D721Med (cell line): ENCODE measurements at places on chromosomes 2 and 18.

GRCh38 chr2:47223980-47224379 is 68.9 kb upstream of the STPG4 start:
- DNase-seq, result no peak

- no peak for DNase-seq
Measured at GRCh38 chr2:26355038-26355995, 8.7 kb upstream of the ADGRF3 start.

- DNase-seq, result no peak
Measured at GRCh38 chr2:190812506-190813294, 67.9 kb upstream of the GLS start.

DNA sequence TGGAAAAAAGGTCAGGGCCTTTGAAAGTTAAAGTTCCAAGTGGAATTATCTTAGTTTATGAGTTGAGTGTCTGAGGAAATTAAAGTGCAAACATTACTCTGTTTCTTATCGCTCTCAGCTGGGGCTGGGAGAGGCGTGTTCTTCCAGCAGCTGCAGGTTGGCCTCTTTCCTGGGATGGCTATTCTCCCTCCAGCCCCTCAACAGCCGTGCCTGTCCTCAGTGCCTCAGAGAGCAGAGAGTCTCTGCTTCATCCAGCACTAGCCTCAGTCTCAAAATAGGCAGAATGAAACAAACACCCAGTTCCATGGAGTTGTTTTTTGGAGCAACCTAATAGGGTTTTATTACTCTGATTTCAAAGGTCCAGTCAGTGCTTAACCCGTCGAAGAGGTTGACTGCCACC is 298.1 kb downstream of the GALR1 start:
- DNase-seq, result no peak

- no peak for DNase-seq
Measured at GRCh38 chr2:235170536-235171521, 219.0 kb downstream of the SH3BP4 start.

DNA sequence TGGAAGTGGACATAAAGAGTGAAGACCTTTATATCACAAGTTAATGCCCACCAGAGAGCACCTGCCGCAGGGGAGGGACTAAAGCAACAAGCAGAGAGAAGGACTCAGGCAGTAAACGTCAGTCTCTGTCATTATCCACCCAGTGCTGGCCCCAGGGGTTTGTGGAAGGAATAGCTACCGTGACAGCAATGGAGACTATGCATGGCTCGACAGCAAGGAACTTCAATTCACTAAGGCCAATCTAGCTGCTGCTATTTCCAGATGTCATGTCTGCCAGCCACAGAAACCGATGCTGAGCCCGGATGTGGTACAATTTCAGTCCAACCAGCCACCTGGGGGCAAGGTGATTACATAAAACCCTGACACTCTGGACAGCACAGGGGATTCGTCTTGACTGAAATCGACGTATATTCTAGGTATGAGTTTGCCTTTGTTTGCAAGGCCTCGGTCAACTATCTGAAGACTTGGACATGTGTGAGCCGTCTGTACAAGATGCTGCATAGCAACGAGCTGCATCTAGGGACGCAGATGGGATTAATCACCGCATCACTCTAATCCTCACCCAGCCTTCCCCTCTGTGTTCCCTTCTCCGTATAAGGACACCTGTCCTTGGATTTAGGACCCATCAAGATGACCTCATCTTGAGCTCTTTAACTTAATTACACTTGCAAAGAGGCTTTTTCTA is 154.1 kb upstream of the SH3BP4 start:
- DNase-seq, result peak; percentile 45

DNA sequence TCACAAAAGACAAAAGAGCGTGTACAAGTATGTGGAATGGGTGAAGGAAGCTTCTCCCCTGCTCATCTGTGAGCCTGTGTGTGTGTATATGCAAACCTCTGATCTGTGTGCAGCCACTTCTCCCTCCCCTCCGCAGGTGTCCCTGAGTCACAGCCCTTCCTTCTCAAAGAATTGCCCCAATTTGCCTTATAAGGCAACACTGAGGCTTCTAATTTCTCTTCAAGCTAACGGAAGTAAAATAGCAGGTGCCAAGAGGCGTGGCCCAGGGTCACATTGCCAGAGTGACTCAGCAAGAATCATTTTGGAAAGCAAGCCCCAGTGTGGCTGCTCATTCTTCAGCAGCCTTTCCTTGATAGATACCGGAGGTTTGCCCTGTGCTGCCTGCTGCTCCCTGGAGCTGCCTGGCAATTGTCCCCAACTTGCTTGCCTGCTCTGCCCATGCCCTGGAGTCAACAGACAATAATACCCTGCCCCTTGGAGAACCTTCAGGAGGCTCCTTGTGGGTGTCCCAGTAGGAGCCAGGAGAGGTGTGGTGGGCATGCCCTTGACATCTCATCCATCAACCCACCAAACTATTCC is 37.3 kb upstream of the BMP10 start:
- DNase-seq, result no peak

DNA sequence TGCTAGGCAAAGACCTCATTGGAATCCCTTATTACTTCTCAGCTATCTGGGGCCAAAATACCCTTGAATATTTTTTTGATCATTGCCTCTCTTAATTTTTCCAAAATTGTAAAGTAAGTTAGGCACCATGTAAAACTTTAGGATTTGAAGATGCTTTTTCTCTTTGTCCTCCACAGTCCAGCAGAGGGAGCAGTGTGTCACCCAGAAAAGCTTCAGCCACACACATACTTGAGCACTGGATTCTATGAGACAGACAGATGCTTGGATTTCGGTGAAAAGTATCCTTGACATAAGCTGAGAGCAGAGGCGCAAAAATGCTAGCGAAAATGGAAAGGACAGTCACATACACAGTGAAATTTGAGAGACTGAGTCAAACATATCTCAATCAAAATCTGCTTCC is 74.7 kb upstream of the KCNJ3 start:
- no peak for DNase-seq

GRCh38 chr2:111165084-111165483 is 44.4 kb downstream of the BCL2L11 start:
- no peak for DNase-seq

DNA sequence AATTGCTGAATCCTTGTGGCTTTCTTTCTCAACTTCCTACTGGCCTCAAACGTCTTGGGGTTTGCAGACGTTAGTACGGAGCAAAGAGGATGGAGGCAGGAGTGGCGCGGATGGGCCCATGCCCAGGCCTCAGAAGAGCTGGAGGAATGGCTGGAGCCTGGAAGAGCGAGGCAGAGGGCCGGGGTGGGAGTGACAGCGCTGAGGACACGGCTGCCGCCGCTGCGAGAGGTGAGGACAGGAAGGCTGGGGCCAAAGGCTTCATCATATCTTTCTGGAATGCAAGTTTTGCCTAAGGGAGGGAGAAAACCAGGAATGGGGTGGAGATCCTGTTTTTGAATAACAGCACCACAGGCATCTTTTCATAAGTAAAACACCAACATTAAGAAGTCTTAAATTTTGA is 178.5 kb upstream of the SESTD1 start:
- no peak for DNase-seq

GRCh38 chr2:136005462-136006196 is 20.2 kb upstream of the DARS1 start:
- no peak for DNase-seq

DNA sequence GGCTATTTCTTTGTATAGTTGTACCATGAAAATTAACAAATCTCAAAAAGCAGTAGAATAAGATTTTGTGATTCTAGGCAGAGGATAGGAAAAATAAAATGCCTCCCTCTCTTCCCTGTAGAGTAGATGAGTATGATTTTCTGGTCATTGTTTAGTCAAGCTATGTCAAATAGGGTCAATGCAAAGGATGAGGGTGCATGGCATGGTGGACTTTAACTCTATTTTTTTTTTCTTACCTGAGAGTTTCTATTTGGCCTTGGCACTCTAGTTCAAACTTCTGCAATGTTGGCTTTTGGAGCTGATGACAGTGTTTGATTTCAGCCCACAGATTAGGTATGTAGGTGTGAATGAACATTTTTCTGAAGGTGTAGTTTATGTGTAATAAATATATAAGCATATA is 224.5 kb downstream of the TRIB2 start:
- DNase-seq, result no peak

- DNase-seq, result no peak
Measured at GRCh38 chr2:215364157-215365155, 52.6 kb downstream of the ATIC start.

DNA sequence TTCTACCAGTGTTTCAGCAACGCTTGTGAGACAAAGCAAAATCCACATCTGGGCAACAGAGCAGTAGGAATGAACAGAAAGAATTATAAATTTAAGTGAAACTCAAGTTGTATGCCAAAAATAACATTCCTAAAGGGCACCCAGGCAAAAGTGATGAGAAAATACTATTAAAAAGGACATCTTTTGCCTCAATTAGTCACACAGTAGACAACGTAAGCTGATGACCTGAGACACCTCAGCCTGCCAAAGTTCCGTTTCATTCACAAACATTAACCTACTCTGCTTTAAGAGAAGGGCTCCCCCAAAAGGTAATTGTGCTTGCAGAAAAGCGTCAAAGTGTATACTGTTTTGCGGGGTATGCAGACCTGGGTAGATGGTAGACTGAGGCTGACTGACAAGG is 7.2 kb downstream of the HDLBP start:
- DNase-seq, result no peak

DNA sequence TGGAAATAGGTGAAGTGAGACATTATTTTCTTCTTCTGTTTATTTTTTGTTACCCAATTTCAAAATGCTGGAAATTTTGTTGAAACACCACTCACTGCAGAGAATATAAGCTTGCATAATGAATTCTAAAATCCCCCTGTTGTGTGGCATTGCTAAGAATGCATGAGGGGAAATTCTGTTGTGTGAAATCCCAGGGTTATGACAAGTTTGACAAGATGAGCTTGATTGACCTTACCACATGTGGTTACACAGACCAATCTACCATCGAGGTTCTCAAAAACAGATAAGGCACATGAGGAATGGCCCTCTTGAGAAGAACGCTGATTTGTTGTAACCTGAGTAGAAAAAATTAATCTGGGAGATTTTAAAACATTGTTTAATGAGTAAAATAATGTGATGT is 261.6 kb upstream of the MMADHC start:
- DNase-seq, result no peak

GRCh38 chr2:236397681-236398080 is 133.5 kb upstream of the ASB18 start:
- no peak for DNase-seq
